ENCODE measurements at places on chromosomes 12 and 14.

- no peak for DNase-seq
Measured at GRCh38 chr14:65077318-65077717, 25.0 kb downstream of the MAX start.

GRCh38 chr12:113247123-113248050 is 26.1 kb downstream of the TPCN1 start:
- no peak for DNase-seq

GRCh38 chr12:66573605-66574004 is 105.3 kb downstream of the GRIP1 start:
- no peak for DNase-seq

DNA sequence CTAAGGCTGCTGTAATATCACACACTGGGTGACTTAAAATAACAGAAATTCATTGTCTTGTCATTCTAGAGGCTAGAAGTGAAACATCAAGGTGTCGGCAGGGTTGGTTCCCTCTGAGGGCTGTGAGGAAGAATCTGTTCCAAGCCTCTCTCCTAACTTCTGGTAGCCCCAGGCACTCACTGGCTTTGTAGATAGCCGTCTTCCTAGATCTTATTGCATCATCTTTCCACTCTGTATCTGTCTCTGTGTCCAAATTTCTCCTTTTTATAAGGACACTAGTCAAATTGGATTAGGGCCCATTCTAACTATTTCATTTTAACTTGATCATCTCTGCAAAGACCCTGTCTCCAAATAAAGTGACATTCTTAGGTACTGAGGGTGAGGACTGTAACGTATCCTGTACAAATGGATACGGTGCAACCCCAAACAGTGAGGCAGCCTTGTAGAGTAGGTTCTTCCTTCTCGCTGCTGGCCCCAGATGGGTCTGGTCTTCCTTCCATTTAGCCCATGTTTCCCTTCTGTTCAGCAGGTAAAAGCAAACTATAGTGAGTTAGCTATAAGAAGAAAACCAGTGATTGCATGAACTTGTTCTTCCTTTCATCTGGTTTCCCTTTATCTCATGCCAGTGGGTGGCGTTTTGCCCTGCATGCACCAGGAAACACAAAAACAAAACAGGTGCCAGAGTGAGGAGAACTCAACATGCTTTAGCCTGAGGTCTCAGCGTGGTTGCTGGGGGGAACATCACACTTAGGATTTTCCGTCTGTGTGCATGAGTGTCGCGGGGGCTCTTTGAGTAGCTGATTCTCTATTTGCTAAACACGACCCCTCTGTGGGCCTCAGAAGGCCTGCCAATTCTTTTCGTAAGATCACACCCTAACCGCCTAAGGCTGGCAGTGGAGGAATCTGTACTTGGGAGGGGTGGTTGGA is 19.5 kb downstream of the TTC9 start:
- peak; percentile 46 for DNase-seq

- DNase-seq: no peak
Measured at GRCh38 chr12:128542844-128543243, 275.9 kb downstream of the TMEM132C start.

GRCh38 chr14:99055019-99055418 is 217.0 kb downstream of the BCL11B start:
- no peak for DNase-seq

DNA sequence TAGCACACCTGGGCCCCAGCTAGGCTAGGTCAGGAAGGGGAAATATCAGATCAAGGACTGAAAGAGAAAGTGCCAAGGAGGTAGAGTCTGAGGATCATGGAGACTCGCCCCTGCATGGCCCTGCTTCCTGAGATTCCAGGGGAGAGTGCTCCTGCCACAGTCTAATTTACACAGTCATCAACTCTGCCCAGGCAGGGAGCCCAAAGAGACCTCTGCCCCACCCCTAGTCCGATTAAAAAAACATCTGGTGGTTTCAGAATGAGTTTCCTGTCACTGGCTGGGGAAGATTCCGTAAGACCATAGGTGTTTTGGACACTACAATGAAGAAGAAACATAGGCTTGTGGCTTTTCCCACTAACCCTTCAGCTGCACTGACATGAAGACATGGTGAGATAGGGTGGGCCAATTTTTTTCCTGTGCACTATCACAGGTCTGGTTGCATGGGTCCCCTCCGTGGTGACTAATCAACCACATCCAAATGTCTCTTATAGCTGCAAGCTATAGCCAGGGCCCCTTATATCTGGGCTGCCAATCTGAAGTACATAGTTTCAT is 31.5 kb upstream of the GZMB start:
- no peak for DNase-seq

- no peak for DNase-seq
Measured at GRCh38 chr12:104768033-104768432, 190.1 kb downstream of the SLC41A2 start.

DNA sequence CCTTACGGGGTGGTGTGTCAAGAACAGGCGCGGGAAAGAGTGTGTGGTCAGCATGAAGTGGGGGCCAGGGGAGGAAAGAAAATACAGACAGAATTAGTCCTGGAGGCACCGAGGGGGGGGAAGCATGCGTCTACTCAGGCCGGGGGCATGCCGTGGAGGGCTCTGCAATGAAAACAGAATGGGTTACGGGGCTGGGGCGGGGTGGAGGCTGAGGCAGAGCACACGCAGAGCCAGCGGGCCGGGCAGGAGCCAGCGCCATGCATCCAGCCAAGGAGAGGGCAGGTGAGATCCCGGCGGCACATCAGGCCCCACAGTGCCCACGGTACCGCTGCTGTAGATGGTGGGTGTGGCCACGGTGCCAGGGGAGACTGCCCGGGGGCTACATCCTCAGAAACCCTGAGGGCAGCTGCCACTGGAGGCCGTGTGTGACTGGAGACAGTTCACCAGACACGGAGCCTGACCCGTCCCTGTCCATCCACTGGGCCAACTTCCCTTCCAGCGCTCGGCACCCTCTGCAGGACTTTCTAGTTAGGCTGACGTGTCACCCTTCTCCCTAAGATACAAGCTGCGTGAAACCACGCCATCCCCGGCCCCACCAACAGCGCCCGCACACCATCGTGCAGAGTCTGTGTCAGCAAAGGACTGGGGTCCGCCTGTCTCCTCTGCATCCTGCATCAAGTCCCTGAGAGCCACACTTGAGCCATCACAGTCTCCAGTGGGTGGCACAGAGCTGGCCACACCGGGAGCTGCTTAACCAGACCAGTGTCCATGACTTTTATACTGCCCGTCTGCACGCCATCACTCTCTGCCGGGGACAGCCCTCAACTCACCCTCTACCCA is 87.4 kb downstream of the PIWIL1 start:
- DNase-seq: no peak

- DNase-seq: no peak
Measured at GRCh38 chr14:26403760-26404159, 194.1 kb downstream of the NOVA1 start.

GRCh38 chr12:94178882-94179281 is 30.5 kb downstream of the PLXNC1 start:
- DNase-seq: no peak

DNA sequence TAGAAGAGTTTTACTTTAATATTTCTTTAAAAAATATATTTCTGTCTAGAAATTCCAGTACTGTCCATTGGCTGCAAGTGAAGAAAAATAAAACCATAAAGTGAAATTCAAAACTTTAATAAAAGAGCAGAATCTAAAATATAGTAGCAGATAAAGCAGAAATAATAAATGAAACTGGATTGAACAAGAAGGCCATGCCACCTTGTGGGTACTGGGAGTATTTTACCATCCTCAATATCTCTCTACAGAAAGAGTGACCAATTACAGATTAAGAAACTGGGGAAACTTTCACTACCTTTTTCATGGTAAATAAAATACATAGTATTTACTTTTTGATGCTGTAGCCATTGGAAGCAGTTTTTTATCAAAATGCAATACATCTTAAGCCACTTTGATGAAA is 220.5 kb downstream of the BCAT1 start:
- DNase-seq: no peak

GRCh38 chr12:46395388-46395787 is 22.8 kb upstream of the SLC38A2 start:
- DNase-seq: no peak

GRCh38 chr14:97120611-97121031 is 323.4 kb downstream of the VRK1 start:
- DNase-seq: peak; percentile 22

GRCh38 chr12:49540229-49541139 is 1.7 kb downstream of the KCNH3 start:
- DNase-seq: no peak

- no peak for DNase-seq
Measured at GRCh38 chr14:24366721-24367513, 1.1 kb upstream of the NFATC4 start.

GRCh38 chr12:332581-333205 is 56.4 kb downstream of the KDM5A start:
- DNase-seq: no peak

- no peak for DNase-seq
Measured at GRCh38 chr12:76199808-76200207, 115.3 kb upstream of the NAP1L1 start.

- no peak for DNase-seq
Measured at GRCh38 chr12:80692114-80692513, 15.3 kb upstream of the MYF6 start.

DNA sequence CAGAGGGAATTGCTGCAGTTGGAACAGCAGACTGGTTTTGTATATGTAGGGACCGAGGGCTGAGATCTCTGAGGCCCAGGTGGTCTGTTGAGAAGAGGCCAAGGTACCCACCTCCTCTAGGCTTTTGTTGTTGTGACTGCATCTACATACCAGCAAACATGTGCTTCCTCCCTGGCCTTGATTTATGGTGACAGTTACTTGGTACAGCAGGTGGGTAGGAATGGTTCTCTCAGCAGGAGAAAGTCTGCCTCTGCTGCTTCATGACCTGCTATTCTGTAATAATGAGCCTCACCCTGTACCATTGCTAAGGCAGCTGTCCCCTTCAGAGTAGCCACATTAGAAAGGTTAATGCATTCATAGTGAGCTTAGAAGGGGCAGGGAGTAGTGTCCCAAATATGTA is 196.7 kb upstream of the PELI2 start:
- DNase-seq: no peak

DNA sequence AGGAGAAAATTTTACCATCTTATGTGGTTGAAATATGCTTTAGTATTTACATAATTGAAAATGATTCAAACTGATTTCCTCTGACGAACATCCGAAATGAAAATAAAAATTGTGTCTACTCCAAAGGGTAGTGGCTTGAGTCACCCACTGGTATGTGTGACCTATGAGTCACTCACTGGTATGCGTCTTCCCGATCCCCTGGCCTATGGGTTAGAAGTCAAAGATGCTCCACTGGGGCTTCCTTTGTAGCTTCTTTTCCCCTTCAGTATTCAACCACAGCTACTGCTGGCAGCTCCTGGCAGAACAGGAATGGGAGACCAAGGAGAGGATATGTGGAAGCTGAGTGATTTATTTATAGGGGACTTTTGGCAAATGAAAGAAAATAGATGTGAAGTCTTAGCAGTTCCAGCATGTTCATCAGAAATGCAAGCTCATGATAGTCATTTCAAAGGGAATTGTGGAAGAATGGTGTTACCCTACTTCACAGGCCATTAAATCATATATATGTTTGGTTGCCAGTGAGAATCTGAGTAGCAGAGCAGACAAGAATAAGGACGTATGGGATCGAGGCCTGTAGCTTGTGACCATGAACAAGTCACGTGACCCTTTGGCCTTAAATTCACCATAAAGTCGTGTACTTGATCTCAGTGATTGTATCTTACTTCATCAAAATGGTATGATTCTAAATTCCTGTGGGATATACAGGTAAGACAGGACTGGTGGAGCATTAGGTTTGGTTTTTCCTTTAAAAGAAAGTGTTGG is 108.3 kb downstream of the CRADD start:
- peak; percentile 9 for DNase-seq

DNA sequence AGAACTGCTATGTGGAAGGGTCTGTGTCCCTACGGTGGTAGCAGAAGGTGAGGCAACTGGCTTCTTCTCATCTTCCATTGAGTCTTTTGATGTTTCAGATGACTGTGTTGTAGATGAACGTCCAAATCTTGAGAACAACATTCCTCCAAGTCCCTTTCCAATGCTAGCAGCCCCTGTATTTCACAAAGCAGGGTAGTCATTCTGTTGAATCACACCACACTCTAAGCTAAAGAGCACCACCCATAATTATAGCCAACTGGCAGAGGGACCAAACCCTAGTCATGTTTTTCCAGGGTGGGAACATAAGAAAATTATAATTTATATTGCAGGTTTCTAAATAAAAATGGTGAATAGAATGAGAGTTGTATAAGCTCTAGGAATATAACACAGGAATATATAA is 98.7 kb downstream of the DDHD1 start:
- no peak for DNase-seq

DNA sequence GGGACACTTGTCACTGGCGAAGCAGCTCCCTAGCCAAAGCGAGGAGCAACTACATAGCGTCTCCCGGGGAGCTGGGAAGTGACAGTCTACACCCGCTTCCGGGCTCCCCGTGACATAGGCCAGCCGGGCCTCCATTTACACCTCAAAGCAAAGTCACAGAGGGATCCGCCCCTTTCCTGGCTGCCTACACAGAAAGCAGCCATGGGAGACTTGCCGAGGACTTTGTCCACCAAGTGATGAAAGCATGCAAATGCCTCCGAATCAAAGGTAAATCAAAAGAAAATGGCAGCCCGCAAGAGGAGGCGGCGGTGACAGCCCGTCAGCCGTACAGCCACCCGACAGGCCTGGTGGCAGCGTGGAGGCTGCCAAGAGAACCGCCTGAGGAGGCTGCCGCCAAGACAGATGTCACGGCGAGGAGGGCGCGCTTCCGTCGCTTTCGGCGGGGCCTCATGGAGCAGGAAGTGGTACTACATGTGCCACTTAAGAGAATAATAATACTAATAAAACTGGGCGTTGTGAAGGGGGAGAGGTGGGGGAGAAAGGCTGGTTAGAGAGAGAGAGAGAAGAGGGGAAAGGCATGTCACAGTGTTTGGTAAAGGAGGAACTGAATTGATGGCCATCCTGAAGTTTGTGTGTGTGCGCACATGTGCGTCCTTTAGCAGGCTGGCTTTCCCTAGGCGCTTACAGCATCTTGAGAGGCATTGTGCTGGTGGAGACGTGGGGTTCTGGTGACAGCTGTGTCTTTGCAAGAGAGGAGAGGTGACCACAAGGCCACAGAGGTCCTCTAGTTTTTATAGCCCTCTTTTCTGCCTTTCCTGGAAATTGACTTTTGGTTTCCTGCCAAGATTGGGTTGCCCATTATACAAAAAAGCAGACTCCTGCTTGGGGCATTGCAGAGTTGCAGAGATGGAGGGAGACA is 661.7 kb downstream of the VRK1 start:
- peak; percentile 77 for DNase-seq

GRCh38 chr12:8823565-8824300 is 1.3 kb downstream of the A2ML1 start:
- no peak for DNase-seq

DNA sequence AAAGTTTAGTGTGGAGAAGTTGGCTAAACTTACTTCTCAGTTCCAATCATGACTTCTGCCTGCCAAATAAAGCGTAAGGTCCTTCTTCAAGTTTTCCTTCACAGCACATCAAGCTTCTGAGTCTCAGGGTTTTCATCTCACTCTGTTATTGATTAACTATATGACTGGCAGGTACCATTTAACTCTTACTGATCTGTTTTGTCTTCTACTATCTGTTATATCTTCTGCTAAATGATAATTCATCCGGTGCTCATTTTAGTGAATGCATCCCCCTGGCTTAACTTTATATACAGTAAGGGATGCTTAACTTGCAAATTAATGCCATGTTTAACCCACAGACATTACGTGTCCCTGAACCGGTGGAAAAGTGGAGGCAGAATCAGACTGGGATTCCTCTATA is 20.7 kb downstream of the LGR5 start:
- no peak for DNase-seq

- DNase-seq: no peak
Measured at GRCh38 chr12:104600036-104600712, 143.4 kb downstream of the CHST11 start.

- DNase-seq: no peak
Measured at GRCh38 chr12:124422142-124422569, 127.3 kb downstream of the RFLNA start.

Data from activated CD4-positive, alpha-beta T cell treated with anti-CD3 and anti-CD28 coated beads, Interleukin-2, amount 50 U/mL, for 1 hour (primary cell).